Activated CD8-positive, alpha-beta memory T cell treated with anti-CD3 and anti-CD28 coated beads for 24 hours (primary cell): ENCODE measurements at places on chromosomes 13 and 19.

- no peak for DNase-seq
These were observed 15.8 kb downstream of the ZNF574 start for GRCh38 chr19:42091742-42092141.

DNA sequence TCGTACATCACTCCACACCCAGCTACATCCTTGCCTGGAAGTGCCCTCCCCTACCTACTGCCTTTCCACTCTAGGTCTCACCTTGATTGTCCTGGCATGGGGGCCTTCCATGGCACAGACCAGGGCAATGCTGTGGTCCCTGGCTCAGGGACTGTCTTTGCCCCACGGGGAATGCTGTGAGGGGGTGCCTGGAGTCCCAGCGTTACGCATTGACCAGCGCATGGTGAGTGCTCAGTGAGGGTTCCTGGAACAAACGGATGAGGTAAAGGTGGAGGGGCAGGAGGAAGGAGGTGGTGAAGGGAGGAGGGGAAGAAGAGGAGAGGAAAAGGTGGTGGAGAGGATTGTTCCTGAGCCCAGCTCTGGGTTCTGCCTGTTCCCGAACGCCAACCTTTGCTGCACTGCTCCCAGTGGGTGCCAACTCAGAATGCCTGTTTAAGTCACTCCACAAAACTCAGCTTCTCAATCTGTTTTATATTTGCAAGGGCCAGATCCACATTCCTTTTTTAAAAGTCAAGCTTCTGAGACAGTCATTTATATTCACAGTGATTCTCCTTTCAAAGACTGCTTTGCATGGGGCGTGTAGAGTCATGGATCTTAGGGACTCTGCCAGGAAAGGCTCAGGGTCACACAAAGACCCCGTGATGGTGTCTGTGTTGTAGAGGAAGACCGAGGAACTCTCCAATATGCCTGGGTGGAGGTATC is 40.8 kb downstream of the CHST8 start:
- DNase-seq = no peak

DNA sequence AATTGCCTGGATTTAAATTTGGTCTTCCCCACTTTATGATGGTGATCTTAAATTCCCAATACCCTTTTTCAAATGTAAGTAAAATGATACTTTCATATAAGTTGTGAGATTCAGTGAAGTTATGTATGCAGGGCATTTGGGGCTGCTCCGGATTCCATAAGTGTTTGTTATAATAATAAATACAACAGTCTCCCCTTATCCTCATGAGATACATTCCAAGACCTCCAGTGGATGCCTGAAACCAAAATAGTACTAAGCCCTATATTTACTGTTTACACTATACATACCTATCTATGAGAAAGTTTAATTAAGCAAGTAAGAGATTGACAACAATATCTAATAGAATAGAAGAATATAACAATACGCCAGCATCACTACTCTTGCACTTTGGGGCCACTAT is 2237.8 kb downstream of the PCDH9 start:
- DNase-seq = no peak

DNA sequence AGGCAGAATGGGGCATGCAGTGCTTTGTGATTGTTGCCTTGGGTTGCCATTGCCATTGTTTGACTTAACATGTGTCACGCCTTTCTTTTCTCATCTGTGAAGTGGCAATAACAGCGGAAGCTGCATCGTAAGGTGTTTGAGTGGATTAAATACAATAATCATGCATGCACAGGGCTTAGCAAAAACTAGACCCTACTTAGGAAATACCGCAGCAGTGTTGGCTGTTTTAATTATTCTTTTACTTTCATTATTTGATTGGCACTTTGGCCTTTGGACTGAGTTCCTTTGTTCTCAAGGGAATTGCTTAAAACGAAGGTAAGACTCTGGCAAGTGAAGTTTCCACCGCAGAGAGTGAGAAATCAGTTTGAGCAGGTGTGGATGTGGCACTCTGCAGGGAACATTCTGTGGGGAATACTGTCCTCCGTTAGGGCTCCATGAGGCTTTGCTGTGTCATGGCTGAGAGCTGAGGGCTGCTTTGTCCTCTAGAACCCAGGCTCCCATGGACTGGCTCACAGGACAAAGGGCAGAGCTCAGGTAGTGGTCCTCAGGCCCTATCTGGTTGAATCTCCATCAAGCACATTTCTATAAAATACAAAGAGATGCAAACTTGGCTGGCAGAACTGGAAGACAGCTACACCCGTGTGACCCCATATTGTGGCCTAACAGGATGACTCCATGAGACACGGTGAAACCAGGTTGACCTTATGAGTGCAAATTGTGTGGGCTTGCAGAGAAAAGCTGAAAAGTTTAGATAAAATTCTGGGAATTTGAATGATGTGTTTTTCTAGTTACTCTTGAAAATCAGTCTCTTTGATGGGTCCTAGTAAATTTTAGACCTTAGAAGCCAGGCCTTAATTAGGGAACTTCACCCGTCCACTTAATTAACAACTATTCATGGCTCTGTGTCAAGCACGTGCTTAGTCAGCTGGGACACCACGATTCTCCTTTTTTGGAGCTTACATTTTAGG is 407.2 kb downstream of the KCNRG start:
- no peak for DNase-seq

DNA sequence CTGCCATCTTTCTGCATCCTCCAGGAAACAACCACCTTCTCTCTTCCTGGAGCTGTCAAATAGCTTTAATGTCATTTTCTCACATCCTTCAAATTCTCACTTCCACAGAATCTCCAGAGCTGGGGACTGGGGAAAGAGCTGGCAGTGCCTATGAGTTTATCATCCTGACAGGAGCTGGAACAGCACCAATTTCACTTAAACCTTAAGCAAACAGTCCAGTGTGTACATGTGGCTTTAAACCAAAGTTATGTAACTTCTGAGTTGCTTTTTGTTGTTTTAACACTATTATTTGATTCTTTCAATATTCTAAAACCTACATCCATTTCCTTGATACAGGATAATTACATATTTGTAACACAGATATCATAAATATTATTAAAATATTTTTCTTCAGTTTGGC is 331.5 kb upstream of the ARGLU1 start:
- no peak for DNase-seq

GRCh38 chr13:99311748-99312492 is 4.7 kb upstream of the GPR183 start:
- no peak for DNase-seq

GRCh38 chr13:43044720-43045301 is 21.4 kb downstream of the DNAJC15 start:
- DNase-seq = no peak

- no peak for DNase-seq
These were observed 481.4 kb downstream of the SUCLA2 start for GRCh38 chr13:47519626-47520025.

DNA sequence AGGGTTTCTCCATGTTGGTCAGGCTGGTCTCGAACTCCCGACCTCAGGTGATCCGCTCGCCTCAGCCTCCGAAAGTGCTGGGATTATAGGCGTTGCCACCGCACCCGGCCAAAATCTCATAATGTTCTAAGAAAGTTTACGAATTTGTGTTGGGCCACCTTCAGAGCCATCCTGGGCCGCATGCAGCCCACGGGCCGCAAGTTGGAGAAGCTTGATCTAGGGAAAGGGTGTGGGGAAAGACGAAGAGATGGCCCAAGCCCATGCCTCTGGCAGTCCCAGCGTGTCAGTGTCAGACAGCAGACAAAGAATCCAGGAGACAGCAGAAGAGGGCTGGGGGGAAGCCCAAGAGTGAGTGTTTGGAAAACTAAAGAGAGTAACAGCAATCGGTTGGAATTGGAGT is 17.3 kb upstream of the PNMA8C start:
- DNase-seq = no peak

DNA sequence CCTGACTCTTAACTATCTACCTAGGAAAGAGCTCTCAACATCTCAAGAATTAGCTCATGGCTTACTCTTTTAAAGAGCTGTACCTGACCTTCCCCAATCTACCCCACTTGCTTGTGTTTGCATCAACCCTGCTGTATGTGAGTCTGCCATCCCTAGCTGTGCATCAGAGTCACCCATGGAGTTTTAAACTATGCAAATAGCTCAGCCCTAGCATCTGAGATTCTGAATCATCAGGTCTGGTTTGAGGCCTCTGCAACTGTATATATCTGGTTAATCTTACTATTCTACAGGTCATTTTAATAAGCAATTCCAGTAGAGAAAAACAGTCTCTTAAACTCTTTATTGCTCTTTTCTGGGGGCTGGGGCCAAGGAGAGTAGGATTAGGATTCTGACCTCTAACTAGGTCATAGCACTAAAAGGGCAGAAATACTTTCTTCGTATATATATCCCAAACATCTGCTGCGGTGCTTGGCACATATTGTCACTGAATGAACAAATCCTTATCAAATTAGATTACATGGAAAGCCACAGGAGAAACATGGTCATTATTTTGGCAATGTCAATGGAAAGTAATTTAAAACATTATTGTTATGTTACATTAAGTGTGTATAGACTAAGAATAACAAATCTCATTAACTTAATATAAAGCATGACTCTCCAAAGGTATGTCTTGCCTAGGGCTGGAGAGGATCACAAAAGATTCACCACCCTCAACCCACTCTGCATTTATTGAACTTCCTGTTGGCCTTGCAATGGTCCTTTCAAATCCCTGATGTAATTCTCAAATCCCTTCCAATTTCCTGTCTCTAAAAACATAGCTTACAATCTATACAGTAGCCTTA is 232.2 kb downstream of the DACH1 start:
- no peak for DNase-seq

- no peak for DNase-seq
These were observed 120.6 kb downstream of the SLITRK1 start for GRCh38 chr13:83761631-83762030.

DNA sequence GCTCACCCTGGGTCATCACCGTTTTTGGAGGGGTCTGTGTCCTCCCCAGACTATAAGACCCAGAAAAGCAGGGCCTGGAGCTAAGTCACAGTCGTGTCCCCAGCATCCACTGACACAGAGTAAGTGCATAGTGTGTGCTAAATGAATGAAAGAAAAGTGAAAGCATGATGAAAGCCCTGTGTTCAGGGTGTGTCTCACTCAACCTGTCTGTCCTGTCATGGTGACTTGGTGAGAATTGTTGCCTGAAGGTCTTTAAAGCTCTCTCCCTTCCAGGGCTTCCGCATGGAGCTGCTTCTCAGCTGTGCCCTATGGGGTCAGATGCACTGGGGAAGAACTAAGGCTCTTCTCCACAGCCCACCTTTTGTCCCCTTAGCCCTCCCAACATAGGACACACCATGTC is 20.5 kb upstream of the IGFL1 start:
- no peak for DNase-seq

DNA sequence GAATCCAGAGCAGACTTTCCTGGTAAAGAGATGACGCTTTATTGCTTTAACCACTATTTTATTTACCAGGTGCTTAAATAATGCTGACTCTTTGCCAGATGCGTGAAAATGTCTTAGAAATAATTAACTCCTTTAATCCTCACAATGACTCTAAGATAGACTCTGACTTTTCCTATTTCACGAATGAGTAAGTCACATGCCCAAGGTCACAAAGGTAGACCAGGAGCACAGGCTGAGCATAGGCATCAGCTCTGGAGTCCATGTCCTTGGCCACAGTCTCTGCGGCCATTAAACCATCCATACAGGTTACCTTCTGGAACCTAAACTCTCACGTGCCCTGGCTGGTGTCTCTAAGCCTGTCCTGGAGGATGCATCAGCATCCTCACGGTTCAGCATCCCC is 87.3 kb downstream of the ERCC5 start:
- no peak for DNase-seq

- no peak for DNase-seq
These were observed 7.6 kb downstream of the SLC39A3 start for GRCh38 chr19:2732157-2732725.

- no peak for DNase-seq
These were observed 206.5 kb upstream of the TSHZ3 start for GRCh38 chr19:31555634-31556215.

DNA sequence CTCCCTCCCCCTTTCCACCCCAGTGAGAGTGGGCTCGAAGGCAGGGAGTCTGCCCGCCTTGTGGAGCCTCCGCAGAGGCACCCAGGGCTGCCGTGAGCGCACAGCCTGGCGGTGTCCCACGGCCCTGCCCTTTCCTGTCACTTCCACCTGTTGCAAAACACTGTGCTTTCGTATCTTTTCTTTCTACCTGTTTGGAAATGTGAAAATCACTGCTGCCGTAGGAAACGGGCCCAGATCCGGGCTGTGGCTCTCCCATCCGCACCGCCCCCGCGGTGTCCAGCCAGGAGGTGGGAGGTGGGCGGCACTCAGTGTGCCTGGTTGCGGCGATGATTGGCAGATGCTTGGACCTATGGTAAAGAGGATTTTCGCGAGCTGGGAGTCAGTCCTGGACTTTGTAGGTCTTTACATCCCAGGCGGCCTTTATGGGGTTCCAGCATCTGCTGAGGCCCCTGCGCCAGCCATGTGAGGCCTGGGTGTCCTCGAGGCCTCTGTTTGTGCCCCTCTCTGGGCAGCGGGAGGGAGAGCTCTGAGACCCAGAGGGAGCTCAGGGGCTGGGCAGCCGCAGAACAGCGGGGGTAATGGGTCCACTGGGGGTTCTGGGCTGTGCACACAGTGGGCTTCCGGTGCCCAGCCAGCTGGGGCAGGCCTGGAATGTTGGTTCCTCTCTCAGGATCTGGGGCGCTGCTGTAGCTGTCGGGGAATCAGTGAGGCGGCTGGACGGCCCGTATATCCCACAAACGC is 6.1 kb downstream of the STK11 start:
- DNase-seq = no peak

DNA sequence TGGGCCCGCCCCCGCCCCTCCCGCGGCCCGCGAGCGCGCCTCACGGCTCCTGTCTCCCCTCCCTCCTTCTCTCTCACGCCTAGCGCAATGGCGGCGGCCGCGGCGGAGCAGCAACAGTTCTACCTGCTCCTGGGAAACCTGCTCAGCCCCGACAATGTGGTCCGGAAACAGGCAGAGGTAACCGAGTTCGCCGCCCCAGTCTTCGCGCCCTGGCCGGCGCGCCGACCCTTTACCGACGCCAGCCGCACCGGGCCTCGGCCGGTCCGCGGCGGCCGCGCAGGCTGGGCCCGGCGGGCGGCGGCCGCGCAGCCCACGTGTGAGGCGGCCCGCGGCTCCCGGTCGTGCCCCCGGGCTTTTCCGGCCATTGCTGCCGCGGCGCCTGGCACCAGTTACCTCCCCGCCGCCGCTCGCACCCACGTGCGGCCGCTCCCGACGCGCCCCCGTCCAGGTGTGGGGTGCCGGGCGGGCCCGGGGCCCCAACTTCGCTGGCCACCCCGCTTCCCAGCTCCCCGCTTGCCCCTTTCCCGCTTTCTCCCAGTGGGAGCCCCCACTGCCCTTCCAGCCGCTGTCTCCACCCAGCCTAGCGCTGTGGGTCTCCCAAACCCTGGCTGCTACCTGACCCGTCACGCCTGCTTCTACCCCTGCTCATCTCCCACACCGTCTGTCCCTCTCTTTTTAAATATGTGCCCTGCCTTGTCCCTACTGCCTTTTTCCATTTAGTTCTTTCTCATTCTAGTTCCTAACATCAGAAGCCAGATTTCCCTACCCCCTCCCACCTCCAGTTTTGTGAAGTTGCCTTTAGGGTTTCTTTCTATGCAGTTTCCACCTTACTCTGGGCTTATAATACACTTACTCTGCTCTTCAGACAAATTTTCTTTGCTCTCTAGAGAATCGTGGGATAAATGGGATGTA is 23.4 kb downstream of the IPO5 start:
- no peak for DNase-seq
